G401 (cell line): ENCODE measurements at places on chromosomes 5 and 9. TPM values are rescaled to one million over a fixed set of nuclear protein-coding genes. Genes with fewer than 3 reads are reported as not detected.

DNA sequence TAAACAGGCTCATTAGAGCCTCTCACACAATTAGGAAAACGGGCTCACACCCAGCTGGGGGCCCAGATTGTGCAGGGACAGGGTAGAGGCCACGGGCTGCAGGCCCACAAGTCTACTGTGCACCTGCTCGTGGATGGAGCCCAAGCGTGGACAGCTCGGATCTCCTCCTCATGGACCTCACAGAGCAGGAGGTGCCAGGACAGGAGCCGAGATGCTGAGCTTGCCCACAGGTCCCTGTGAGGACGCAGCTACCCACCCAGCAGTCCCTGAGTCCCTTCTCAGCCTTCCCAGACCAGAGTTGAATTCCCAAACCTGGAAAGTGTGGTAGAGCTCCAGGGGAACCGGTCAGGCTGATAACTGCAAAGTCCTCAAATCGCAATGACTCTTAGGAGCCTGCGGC, 70.6 kb upstream of the OLFM1 start:
- no peak for DNase-seq

GRCh38 chr5:126355940-126356339, 67.3 kb upstream of the GRAMD2B start:
- no peak for DNase-seq

DNA sequence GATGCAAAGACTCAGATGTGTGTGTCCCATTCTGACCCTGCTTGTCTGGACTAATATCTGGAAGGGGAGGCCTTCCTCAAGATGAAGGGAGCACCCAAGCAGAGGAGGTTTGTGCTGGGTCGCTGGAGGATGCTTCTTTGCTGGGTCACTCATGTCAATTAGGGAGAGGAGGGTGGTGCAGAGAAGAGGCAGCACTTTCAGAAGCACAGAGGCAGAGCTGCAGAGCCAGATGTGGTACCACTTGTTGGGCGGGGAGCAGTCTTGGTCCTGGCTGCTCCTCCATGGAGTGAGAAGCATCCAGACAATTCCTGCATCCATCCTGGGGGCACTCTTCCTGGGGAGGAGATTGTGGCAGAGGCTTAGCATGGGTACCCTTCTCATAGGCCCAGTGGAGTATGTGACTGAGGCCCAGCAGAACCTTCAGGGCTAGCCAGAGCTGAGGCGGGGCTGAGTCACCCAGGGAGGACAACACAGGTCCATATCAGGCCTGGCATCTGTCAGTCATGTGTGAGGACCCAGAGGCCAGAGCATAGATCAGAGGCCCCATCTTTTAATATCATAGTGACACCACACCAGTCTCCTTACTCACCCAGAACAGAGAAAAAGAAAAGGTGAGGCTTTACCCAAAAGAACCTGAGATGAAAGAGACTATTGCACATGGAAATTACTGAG, 59.8 kb downstream of the TNFSF15 start:
- DNase-seq = no peak

Gene PMPCA
- 129 and 146 TPM in 2 replicates for total RNA-seq

Gene PAX5
- total RNA-seq = not detected in 2 replicates

- DNase-seq = no peak
These were observed 94.6 kb downstream of the KDM4C start for GRCh38 chr9:6852243-6852963.

GRCh38 chr5:18098691-18099090, 464.4 kb downstream of the TAF11L14 start:
- DNase-seq = no peak

Gene GFPT2
- total RNA-seq = 1.2 and 2.4 TPM in 2 replicates
